ENCODE measurements at places on chromosomes 13 and 19.

DNA sequence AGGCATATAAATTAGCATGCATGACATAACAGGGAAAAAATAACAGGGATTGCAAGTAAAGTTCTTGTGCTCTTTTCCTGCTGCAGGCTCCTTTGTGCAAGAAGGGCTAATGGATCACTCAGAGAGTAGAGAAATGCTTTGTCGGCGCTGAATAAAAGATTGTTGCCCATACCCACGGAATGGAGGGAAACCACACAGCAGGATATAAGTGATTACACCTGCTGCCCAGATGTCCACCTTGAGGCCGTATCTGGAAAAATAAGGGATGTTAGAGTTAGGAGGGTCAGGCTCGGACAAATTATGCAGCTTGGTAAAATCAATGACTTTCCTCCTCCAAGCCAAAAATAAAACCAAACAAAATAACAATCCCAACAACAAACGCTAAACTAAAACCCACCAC is 322.3 kb downstream of the DCLK1 start:
- no peak for DNase-seq

GRCh38 chr13:85828094-85828684 is 29.0 kb upstream of the SLITRK6 start:
- no peak for DNase-seq

DNA sequence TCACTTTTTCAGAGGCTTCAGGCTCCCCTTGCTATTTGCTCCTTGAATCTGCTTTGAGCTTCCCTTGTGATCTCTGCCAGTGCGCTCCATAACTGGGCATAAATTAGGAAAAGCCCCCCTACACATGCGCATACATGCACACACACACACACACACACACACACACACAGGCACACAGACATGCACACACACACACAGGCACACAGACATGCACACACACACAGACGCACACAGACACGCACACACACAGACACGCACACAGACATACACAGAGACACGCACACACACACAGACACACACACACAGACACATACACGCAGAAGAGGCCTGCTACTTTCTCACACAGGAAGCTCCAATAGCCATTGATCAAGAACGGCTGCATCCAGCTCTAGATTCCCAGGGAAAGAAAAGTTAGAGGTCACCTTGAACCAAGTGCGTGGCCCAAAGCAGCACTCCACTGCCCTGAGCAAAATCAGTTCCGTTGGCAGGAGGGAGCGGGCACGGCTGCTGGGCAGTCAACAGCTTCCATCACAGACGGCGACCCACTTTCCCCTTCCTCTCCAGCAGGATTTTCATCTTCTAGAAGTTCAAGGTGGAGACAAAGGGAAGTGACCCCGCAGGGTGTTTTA is 145.6 kb downstream of the DPF1 start:
- no peak for DNase-seq

DNA sequence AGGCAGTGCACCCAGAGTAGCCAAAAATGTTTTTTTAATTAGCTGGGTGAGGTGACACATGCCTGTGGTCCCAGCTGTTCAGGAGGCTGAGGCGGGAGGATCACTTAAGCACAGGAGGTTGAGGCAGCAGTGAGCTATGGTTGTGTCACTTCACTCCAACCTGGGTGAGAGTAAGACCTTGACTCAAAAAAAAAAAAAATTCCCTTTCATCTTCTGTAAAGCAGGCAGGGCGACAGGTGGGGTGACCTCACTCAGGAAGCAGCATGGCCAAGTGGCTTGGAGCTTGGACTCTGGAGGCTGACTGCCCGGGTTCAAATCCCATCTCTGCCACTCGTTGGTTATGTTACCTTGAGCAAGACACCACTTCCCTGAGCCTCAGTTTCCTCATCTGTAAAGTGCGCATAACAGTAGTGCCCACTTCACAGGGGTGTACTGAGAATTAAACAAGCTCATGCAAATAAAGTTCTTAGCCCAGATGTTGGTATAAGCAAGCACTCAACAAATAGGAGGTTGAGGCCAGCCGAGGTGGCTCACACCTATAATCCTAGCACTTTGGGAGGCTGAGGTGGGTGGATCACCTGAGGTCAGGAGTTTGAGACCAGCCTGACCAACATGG is 48.3 kb downstream of the MAP4K1 start:
- DNase-seq = no peak

GRCh38 chr13:53343361-53343744 is 314.7 kb downstream of the OLFM4 start:
- no peak for DNase-seq

DNA sequence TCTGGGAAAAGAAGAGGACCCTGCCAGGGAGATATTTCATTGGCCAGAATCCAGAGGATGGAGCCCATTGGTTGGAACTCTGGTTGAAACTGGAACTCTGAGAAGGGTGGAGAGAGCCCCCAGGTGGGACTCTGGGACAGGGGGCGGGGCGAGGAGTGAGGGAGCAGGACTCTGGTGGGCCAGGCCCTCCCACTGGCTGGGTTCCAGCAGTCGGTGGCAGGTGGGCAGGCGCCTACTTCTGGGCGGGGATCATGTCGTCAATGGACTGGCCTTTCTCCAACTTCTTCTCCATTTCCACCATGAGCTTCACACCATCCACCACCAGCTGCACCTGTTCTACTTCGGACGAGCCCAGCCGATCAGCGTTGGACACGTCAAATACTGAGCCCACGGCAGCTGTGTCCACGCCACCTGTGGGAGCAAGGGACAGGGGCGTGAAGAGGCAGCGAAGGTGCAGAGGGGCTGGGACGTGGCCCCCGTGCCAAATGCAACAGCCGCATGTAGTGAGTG is 16.1 kb downstream of the CKM start:
- DNase-seq = no peak

- no peak for DNase-seq
Observed at GRCh38 chr19:7738023-7738422, 6.1 kb upstream of the CLEC4G start.

DNA sequence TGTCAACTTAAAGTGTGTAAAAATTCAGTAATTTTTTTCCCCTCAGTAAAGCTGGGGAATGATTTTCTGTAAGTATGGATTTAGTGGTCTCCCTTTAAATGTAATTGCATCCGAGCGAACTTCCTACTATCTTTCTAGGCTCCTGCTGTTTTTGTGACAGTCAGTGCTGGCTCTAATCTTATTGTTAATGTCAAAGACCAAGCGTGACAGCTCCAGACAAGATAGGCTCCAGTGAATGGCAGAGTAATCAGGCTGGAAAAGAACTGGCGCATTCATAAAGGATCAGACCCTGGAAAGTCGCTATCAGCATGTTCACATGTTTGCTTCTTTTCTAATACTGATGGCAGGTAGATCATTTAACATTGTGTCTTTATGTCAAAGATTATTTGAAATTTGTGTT is 908.0 kb upstream of the ATXN8OS start:
- no peak for DNase-seq

- no peak for DNase-seq
Observed at GRCh38 chr13:113879017-113879416, 15.1 kb upstream of the GAS6 start.

GRCh38 chr13:111640006-111640405 is 319.6 kb downstream of the TEX29 start:
- DNase-seq = no peak

Data from stimulated activated CD4-positive, alpha-beta T cell treated with anti-CD3 and anti-CD28 coated beads, Interleukin-15, amount 100 ng/mL, for 1 hour (primary cell).